ENCODE measurements at places on chromosomes 16 and 17.

DNA sequence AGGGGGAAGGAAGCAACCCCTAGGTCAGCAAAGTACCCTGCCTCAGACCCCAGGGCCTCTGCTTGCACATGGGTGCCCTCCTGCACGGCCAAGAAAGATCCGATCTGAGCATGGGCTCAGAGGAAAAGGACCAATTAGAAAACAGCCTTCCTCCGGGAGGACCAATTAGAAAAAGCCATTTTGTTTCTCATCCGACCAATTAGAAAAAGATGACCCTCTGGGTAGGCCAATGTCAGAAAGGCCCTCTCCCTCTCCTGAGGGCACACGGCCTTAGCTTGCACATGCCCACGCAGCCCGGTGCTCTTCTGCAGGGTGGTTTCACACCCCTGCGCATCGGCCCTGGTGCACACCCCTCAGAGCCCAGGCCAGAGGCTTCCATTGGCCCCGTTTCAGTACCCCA lies 5.1 kb upstream of the CISD3 start:
- no peak for DNase-seq

DNA sequence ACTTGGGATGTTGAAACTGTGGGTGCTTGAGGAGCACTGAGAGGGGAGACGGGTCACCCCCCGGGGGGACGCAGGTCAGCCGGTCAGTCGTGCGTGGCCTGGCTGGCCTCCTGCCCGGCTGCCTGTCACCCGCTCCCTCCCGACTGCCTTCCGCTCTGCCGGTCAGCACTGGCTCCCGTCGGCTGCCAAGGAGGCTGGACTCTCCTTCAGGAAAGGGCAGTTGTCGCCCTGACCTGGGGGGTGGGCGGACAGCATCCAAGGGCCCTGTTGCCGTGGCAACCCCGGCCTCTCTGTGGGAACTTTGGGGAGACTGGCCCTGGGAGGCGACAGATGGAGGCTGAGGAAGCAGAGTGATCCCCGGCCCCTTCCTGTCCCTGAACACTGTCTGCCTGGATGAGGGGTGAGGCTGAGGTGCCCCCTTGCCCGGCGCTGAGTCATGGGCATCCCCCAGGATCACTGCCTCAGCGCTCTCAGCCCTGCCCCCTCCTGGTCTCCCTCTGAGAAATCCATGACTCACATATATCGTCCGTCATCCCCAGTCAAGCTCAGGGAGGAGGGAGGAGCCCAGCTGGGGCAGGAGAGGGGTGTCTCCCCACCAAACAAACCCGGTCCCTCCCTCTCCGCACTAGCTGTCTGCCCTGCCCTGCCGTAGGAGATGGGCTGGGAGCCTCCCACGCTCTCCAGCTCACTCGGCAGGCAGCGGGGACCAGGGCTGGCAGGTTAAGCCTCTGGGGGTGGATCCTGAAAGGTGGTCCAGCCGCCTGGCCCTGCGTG lies at the start of gene ADGRG1:
Gene ADGRG1, plus strand, starts transcription at position 623 of the 774 bp plus-strand sequence. CDS start 21,658 bp downstream, outside the sequence.
- DNase-seq, result peak; percentile 97

DNA sequence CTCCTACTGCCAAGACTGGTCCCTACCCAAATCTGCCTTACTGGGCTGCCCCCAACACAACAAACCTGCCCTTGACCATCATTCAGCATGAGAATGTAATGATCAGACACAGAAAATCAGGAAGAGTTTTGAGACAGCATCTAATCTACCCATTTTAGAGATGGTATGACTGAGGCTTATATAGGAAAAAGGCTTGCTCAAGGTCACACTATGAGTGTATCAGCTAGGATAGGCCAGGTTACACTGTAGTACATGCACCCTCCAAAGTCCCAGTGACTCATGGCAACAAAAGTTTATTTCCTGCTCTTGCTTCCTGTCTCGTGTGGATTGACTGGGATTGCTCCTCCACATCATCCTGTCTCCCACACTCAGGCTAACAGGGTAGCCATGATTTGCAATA lies 27.9 kb downstream of the NLRC5 start:
- DNase-seq, result peak; percentile 43

DNA sequence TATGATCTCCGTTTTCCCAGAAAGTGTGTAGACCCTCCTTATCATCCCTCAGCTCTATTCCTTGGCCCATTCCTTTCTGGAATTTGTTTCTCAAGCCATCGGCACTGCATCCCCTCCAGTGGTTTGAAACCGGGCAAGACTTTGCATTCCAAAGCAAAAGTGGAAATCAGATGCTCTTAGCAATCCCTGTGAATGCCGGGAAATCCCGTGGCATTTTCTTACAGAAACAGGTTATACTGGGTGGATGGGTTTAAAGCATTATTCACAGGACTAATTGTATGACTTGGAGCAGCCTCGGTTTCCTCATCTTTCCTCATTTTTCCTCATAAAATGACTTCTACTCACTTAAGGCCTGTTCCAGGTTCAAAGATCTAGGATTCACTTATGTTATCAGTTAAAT lies 52.0 kb downstream of the MAP2K6 start:
- DNase-seq, result no peak

DNA sequence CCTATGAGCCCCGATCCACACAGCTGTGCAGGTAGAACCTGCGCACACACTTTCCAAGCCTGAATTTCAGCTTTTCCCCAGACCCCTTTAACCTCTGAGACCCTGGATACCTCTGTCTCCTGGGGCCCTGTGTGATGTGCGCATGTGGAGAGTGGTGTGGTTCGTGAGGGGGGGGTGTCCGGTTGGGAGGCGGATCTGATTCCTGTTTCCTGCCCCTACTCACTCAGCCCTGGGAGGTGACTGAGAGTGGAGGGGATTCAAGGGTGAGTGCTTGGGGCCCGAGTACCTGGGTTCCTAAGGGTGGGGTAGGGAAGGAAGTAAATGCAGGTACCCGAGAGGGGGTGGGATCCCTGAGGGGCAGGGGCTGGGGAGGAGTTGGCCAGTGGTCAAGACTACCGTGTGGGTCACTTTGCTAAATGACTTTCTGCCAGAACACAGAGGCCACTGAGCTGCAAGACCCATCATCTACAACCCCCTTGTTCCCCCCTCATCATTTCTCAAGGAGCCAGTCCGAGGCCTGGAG lies 621 bp downstream of the ARHGEF15 start:
- no peak for DNase-seq

- no peak for DNase-seq
Measured at GRCh38 chr16:10941127-10941933, 938 bp downstream of the DEXI start.

DNA sequence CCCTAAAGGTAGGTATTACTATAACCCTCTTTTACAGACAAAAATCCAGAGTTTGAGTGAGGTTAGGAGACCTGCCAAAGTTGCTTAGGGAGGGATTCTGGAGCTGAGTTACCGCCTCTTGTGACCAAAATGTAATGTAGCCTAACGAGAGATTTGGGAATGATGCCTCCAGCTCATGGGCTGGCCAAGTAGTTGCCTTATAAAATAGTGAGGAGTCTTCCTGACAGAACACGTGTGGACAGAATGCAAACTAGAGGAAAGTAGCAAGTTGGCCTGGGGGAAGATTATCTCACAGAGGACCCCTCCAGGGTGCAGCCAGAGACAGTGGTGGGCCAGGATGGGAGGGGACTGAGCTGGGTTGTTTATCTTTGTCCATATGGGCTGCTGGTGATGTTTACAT lies 543.7 kb upstream of the CDH11 start:
- no peak for DNase-seq

DNA sequence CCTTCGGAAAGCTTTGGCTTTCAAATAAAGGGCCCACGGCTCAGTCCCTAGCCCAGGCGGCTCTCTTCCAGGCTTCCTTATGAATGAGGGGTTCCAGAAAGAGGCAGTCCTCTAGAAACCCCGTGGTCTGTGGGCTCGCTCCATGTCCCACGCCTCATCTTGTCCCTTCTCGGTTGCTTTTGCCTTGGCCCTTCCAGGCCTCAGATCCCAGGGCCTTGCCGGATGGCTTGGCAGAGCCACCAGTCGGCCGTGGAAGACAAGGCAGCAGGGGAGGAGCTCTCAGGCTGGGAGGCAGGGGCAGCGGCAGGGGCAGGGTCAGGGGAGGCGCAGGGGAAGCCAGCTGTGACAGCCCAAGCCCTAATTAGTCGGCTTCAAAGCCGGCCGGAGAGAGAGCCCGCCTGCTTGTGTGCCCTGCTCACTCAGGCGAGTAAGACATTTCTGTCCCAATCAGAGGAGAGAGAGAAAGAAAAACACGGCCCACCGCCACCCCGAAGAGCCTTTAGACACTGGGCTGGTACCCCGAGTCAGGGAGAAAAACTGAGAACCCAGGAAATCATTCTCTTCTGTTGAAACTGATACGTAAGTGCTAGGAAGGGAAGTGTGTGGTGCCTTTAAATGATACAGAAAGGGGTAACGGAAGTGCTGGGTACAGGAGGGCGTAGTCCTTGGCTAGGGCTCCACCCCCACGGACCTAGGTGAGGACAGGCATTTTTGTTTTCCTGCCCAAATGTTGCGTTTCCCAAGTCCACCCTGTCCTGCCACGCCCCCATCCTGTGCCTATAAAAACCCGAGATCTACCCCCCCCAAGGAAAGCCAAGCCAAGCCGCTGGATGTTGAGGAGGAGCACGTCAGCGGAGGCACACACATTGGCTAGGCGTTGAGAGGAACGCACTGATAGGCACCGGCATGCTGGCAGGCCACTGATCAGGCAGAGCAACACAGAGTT lies 27.8 kb upstream of the MEIOC start:
- no peak for DNase-seq

DNA sequence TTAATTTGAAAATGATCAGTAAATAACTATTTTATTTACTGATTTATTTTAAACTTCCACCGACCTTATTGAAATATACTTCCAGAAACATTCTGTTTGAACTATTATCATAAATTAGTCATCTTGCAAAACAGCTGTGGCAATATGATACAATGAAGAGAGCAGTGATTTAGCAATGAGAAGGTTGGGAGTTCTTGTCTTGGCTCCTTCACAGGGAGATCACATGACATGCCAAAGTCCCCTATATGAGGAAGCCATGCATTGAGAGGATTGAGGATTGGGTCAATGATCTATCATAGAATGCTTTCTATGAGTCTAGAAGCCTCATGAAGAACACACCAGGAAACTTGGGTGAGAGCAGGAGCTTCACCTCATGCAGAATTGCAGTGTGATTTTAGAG lies 222.7 kb downstream of the LGALS9B start:
- no peak for DNase-seq

GRCh38 chr16:17063201-17064139 lies 407.3 kb downstream of the XYLT1 start:
- DNase-seq, result no peak

GRCh38 chr16:3873482-3874173 lies 6.9 kb downstream of the CREBBP start:
- peak; percentile 29 for DNase-seq

DNA sequence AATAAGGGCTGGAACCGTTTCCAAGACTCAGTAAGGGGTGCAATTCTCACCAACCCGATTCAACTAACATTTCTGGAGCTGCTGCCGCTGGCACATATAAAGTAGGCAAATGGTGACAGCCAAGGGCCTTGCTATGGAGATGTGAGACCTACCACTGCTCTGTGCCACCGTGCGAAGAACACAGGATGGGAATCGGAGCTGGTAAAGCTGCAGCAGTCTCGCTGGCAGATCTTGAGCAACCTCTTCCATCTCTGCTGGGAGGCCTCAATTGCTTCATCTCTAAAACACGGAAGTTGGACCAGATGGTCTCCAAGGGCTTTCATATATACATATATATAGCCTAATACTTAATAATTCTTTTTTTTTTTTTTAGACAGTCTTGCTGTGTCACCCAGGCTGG lies 128.9 kb upstream of the RCVRN start:
- peak; percentile 41 for DNase-seq

GRCh38 chr16:50697881-50698767 lies 4.7 kb downstream of the NOD2 start:
- DNase-seq, result no peak

- no peak for DNase-seq
Measured at GRCh38 chr17:35297666-35298065, 54.8 kb downstream of the SLFN5 start.

- DNase-seq, result no peak
Measured at GRCh38 chr16:12570046-12570618, 233.6 kb downstream of the CPPED1 start.

- no peak for DNase-seq
Measured at GRCh38 chr16:21727344-21727743, 63.6 kb downstream of the OTOA start.

GRCh38 chr17:41695134-41695661 lies 6.5 kb downstream of the EIF1 start:
- DNase-seq, result no peak

GRCh38 chr17:49552070-49552751 lies 23.5 kb upstream of the NXPH3 start:
- no peak for DNase-seq

GRCh38 chr16:75319513-75320411 lies 68.3 kb upstream of the BCAR1 start:
- peak; percentile 94 for DNase-seq

GRCh38 chr17:67421869-67422273 lies 44.8 kb downstream of the PITPNC1 start:
- peak; percentile 43 for DNase-seq

- DNase-seq, result peak; percentile 97
Measured at GRCh38 chr16:70691223-70692129, 5.6 kb upstream of the MTSS2 start.

- no peak for DNase-seq
Measured at GRCh38 chr16:84262031-84262430, 22.2 kb upstream of the KCNG4 start.

DNA sequence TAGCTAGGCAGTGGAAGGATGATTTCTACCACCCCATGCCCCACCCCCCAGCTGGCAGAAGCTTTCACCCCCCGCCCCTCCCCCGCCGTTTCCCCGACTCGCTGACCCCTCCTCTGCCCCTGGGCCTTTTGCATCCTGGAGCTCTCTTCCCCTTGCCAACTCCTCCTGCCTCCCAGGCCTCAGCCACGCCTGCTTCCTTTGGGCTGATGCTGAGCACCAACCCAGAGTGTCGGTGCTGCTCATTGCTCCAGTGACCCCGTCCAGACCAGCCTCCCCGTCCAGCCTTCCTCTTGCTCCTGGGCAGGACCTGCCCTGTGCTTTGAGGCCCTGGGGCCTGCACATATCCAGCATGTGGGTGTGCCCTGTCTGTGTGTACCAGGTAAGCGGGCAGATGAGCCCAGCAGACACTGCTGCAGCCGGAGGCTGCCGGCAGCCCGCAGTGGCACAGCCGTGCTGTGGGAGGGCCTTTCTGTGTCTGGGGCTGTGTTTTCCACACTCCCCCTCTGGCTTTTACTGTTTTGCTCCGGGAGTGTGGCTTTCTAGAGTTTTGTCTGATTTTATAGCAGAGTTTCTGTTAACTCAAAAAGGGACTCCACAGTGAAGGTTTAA lies 72.9 kb downstream of the JPH3 start:
- no peak for DNase-seq

DNA sequence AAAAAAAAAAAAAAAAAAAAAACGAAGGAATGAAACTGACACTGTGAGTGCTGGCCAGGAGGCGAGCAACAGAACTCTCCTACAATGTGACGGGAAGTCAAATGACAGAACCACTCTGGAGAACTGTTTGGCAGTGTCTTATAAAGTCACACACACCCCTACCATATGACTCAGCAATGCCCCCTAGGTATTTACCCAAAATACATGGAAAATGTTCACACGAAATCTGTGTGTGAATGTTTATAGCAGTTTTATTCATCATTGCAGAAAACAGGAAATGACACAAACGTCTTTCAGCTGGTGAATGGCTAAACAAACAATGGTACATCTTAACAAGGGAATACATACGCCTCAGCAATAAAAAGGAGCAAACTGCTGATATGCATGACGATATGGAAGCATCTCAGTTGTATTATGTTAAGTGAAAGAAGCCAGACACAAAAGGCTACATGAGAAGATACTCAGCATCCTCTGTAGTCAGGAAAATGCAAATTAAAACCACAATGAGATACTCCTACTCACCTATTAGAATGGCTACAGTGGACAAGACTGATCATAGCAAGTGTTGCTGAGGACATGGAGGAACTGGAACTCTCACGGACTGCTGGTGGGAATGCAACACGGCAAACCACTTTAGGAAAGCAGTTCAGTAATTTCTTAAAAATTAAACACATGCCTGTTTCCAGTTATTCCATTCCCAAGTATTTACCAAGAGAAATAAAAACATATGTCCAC lies 74.7 kb downstream of the TBC1D16 start:
- no peak for DNase-seq
